ENCODE measurements at places on chromosomes 5 and 9.

DNA sequence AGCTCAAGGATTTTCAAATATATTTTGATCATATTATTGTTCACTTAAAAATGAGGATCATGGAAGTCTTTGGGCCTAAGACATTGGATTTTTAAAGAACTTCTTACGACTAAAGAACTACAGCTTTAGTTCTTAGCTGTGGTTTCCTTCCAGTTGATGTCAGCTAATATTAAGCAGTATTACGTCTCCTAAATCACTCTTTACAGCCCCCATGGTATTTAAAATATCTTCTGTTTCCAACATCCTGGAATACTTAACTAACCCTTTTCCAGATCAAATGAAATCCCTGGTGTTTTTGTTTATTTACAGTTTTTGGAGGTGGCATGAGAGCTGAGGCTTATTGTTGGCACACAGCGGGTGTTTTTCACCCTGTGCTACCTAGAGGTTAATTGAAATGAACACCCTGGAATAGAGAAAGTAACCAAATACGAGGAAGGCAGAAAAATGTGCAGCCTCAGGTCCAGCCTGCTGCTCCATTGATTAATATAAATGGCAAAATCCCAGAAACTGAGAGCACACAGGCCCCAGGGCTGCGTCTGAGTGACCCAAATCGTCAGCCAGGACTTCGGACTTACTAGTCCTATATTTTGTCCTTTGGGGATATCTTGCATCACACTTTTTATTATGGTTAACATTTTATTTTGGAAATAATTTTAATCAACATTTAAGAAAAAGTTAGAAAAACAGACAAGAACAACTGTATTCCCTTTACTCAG, 52.3 kb upstream of the ICE1 start:
- DNase-seq = no peak

GRCh38 chr5:6399980-6400910, 21.9 kb upstream of the MED10 start:
- no peak for DNase-seq

DNA sequence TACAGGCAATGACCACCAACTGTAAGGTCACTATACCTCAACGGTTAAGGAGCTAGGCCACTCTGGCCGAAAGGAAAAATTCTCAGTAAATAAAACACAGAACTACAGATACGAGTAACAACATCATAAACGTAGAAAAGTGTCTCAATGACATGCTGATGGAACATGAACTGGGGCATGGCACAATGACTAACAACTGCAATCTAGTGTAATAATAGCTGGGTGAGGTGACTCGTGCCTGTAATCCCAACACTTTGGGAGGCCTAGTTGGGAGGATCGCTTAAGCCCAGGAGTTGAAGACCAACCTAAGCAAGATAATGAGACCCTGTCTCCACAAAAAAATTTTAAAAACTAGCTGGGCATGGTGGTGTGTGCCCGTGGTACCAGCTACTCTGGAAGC, 9.8 kb upstream of the RAPGEF6 start:
- no peak for DNase-seq

DNA sequence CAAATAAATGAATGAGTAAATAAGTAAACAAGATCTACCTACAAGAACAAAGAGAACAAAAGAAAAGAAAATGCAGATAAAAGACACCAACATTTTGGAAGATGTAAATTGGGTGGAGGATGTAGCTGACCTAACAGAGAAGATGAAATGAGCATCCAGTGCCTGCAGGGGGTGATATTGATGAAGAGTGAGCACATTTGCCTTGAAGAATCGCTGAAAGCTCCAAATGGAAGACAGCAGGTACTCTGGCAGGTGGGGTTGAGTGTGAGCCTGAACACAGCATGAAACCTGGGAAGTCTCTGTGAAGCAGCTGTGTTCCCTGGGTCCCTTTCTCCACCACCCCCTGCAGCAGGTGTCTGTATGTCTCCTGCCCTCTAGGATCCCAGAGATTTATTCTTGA, 125.6 kb downstream of the NXNL2 start:
- peak; percentile 30 for DNase-seq

- DNase-seq = no peak
Observed at GRCh38 chr5:61948151-61948550, 357.9 kb upstream of the KIF2A start.

- peak; percentile 79 for DNase-seq
Observed at GRCh38 chr5:53481887-53482716, 1.7 kb downstream of the FST start.

All from stimulated activated CD4-positive, alpha-beta T cell treated with anti-CD3 and anti-CD28 coated beads, Interleukin-15, amount 100 ng/mL, for 24 hours (primary cell).